ENCODE measurements at places on chromosomes 13 and 19.
A peak's percentile ranks its signal among the peaks of the same experiment; 100 is the strongest.

DNA sequence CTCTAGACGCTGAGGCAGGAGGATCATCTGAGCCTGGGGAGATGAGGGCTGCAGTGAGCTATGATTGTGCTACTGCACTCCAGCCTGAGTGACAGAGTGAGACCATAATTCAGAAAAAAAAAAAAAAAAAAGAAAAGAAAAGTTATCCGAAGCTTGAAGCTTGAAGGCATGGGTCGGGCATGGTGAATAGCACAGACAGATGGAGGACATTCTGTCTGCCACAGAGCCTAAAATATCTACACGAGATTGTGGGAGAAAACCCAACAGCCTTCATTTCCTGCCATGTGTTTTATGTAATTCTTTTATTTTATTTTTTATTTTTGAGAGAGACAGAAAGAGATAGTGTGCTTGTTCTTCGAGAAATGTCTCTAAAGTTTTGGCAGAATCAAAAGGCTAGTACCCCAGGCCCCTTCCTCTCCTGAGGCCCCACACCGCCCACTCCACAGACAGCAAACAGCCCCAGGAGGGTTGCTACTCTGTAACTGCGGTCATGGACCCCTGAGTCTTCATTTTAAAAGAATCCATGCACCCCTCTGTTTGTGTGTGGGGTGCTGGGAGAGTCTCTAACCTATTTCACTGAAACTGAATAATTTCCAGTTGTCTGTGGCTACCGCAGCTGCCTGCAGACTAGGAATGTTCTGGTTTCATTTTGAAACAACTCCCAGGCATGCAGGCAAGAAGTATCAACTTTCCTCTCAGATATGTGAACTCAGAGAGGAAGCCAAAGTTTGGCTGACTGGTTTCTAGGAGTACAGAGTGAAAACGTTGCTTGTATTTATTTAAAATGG lies 38.4 kb upstream of the RCBTB2 start:
- no peak overlapping the region for H3K4me3 ChIP-seq
- H3K27me3 ChIP-seq: no peaks in the 10 kb centered on the region
- peak overlapping the region; percentile 42 for H3K27ac ChIP-seq
- peaks cover 3% of the 10 kb centered on the region for H3K4me1 ChIP-seq
- DNase-seq: no peak

- peaks cover 63% of the 10 kb centered on the region for H3K36me3 ChIP-seq
- H3K27ac ChIP-seq: no peak overlapping the region
- H3K4me3 ChIP-seq: no peak overlapping the region
- H3K4me1 ChIP-seq: peaks cover 26% of the 10 kb centered on the region
- H3K27me3 ChIP-seq: no peaks in the 10 kb centered on the region
Observed at GRCh38 chr13:29515372-29515771, 80.1 kb downstream of the SLC7A1 start.

DNA sequence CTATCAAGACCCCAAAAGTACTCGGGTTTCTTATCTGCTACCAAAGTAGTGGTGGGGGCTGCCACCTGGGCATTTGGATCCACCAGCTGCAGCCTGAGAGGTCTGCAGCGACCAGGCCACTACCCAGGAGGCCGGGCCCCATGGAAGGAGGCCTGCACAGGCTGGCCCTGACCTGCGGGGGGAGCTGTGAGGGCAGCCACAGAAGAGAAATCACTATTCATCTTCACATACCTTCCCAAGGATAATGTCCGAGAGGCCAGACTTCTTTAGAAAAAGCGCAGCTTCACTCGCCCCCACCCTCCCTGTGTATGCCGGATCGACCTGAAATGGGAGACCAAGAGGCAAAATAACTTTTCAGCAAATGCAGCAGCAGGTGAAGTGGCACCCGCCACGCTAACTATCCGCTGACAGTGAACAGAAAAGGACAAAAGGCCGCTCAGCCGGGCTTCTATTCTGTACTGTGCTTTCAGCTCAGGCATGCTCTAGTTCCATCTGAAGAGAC lies 30.1 kb downstream of the EPS15L1 start:
- peaks cover 19% of the 10 kb centered on the region for H3K4me1 ChIP-seq
- no peaks in the 10 kb centered on the region for H3K27me3 ChIP-seq
- peak; percentile 66 for DNase-seq
- H3K27ac ChIP-seq: no peak overlapping the region
- peaks cover 8% of the 10 kb centered on the region for H3K36me3 ChIP-seq
- no peak overlapping the region for H3K4me3 ChIP-seq

- H3K4me1 ChIP-seq: no peaks in the 10 kb centered on the region
- no peaks in the 10 kb centered on the region for H3K36me3 ChIP-seq
Observed at GRCh38 chr19:49701271-49701786, 10.4 kb downstream of the CPT1C start.

DNA sequence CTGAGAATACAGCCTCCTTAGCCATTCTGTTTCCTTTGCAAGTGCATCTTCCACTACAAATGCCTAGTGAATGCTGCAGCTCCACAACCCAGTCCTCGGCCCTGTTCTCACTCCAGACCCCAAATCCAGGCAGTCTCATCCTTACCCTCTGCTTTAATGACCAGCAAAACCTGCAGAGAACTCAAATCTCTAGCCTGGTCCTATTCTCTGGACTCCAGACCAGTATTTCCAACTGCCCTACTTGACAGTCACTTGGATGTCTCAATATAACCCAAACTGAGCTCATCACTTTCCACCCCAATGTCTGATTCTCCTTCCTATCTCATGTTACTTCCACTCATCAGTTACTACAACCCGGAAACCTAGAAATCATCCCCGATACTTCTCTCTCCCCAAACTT lies 2.6 kb upstream of the EBPL start:
- no peak overlapping the region for H3K27ac ChIP-seq
- H3K36me3 ChIP-seq: peaks cover 3% of the 10 kb centered on the region
- H3K4me1 ChIP-seq: peaks cover 1% of the 10 kb centered on the region
- no peak overlapping the region for H3K4me3 ChIP-seq
- H3K27me3 ChIP-seq: no peaks in the 10 kb centered on the region

GRCh38 chr19:1908364-1908678 lies 3.1 kb downstream of the ADAT3 start:
- no peak overlapping the region for H3K4me3 ChIP-seq
- no peak for DNase-seq
- H3K27ac ChIP-seq: no peak overlapping the region
- no peaks in the 10 kb centered on the region for H3K27me3 ChIP-seq
- peaks cover 36% of the 10 kb centered on the region for H3K4me1 ChIP-seq
- H3K36me3 ChIP-seq: peaks cover 26% of the 10 kb centered on the region

GRCh38 chr19:55189403-55189835 lies 9.3 kb upstream of the SYT5 start:
- H3K36me3 ChIP-seq: no peaks in the 10 kb centered on the region
- no peaks in the 10 kb centered on the region for H3K4me1 ChIP-seq

- H3K4me1 ChIP-seq: no peaks in the 10 kb centered on the region
- DNase-seq: no peak
- no peaks in the 10 kb centered on the region for H3K36me3 ChIP-seq
- no peaks in the 10 kb centered on the region for H3K27me3 ChIP-seq
Observed at GRCh38 chr13:80011448-80012212, 329.3 kb downstream of the SPRY2 start.

DNA sequence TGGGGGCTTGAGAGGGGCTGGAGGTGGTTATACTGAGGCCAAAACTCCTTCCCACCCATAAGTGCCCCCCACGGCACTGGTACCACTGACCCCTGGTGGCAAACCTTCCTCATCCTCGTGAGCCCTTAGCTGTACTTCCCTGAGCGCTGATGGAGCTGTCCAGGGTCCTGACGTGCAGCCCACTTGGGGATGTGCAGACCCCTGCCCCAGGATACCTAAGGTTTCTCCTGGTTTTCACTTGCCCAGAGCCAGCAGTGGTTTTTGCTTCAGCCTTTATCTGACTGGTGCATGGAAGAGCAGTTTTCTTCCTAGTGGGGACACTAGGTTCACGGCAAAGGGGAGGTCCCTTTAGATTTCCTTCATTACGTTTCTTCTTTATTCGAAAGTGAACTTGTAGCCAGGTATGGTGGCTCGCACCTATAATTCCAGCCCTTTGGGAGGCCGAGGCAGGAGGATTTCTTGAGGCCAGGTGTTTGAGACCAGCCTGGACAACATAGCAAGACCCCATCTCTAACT lies 28.7 kb upstream of the KCTD15 start:
- DNase-seq: peak; percentile 44
- H3K4me1 ChIP-seq: no peaks in the 10 kb centered on the region
- H3K4me3 ChIP-seq: no peak overlapping the region
- H3K27ac ChIP-seq: no peak overlapping the region

DNA sequence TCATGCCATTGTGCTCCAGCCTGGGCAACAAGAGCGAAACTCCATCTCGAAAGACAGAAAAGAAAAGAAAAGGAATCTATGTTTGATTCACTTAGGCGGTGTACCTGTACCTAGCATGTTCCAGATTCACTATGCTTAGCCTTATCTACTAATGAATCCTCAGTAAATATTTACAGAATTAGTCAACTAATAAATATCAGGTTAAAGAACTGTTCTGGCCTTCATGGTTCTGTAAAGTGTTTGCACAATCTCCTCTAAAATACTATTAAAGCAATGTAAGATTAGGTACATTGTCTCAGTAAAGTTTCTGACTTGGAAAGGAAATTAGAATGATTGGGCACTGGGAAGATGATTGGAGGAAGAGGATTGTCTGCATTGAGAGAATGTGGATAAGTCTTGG lies 2770.4 kb downstream of the PCDH9 start:
- no peak overlapping the region for H3K4me3 ChIP-seq
- H3K27me3 ChIP-seq: no peaks in the 10 kb centered on the region
- H3K36me3 ChIP-seq: no peaks in the 10 kb centered on the region
- H3K27ac ChIP-seq: no peak overlapping the region
- no peak for DNase-seq

- no peaks in the 10 kb centered on the region for H3K4me1 ChIP-seq
- H3K4me3 ChIP-seq: no peak overlapping the region
- H3K36me3 ChIP-seq: no peaks in the 10 kb centered on the region
- no peak overlapping the region for H3K27ac ChIP-seq
Observed at GRCh38 chr19:47310819-47311218, 1.2 kb downstream of the C5AR1 start.

DNA sequence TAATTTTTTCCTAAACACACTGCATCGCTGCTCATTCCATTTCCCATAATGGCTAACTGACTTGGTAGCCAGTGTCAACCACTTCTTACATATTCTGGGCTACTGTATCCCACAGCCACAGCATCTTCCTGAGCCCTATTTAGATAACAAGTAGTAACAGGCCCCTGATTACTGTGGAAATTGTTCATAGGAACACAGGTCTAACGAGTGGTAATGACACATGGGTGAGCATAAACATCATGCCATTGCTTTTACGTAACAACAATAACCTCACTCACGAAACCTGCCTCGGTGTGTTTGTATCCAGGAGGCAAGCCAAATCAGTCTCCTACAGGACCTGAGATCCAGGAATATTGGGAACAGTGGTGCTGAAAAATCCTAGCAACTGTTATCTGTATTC lies 438.6 kb downstream of the KLF5 start:
- H3K4me3 ChIP-seq: no peak overlapping the region
- DNase-seq: no peak
- no peak overlapping the region for H3K27ac ChIP-seq
- no peaks in the 10 kb centered on the region for H3K36me3 ChIP-seq
- H3K27me3 ChIP-seq: no peaks in the 10 kb centered on the region

DNA sequence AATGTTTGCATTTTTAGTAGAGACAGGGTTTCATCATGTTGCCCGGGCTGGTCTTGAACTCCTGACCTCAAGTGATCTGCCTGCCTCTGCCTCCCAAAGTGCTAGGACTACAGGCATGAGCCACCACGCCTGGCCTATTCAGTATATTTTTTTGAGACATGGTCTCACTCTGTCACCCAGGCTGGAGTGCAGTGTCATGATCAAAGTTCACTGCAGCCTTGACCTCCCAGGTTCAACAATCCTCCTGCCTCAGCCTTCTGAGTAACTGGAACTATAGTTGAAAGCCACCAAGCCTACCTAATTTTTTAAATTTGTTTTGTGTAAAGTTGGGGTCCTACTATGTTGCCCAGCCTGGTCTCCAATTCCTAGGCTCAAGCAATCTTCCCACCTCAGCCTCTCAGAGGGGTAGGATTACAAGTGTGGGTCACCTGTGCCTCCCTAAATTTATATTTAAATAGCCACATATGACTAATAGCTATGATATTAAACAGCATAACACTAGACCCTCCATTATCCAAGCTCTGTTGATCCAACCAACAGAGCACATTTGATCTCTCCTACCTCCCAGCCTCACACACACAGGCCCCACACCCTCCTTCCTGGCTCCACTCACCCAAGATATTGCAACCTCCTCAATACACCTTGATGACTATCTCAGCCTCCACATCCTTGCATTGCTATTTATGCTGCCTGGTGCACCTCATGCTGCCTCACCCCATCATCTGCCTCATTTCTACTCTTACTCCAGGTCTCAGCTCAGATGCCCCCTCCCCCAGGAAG lies 2.1 kb upstream of the CEACAM19 start:
- DNase-seq: no peak
- H3K27me3 ChIP-seq: no peaks in the 10 kb centered on the region
- H3K36me3 ChIP-seq: no peaks in the 10 kb centered on the region
- H3K4me1 ChIP-seq: peaks cover 6% of the 10 kb centered on the region

GRCh38 chr13:20977394-20977793 lies 74.8 kb upstream of the XPO4 start:
- no peak for DNase-seq
- H3K36me3 ChIP-seq: peaks cover 38% of the 10 kb centered on the region
- H3K4me1 ChIP-seq: peaks cover 5% of the 10 kb centered on the region
- H3K4me3 ChIP-seq: no peak overlapping the region
- no peak overlapping the region for H3K27ac ChIP-seq
- no peaks in the 10 kb centered on the region for H3K27me3 ChIP-seq

- H3K4me3 ChIP-seq: no peak overlapping the region
- H3K4me1 ChIP-seq: peaks cover 2% of the 10 kb centered on the region
- H3K27me3 ChIP-seq: no peaks in the 10 kb centered on the region
- DNase-seq: no peak
Observed at GRCh38 chr13:95607366-95607765, 37.1 kb downstream of the DZIP1 start.

DNA sequence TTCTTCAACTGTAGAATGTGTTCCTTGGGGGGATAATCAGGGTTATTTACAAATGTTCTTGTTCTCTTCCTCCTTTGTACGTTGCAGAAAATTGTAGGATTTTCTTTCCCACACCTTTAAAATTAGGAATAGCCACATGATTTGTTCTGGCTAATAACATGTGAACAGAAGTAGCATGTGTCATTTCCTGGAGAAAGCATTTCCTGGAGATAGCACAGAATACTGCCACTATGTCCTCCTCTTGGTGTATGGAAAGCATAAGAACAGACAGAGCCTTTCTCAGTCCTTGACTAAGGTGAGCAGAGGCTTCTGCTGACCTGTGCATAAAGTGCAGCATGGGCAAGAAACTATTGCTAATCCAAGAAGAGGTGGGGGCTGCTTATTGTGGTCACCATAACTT lies 101.8 kb downstream of the FAM216B start:
- H3K36me3 ChIP-seq: peaks cover 5% of the 10 kb centered on the region
- H3K4me1 ChIP-seq: peaks cover 3% of the 10 kb centered on the region
- H3K27me3 ChIP-seq: no peaks in the 10 kb centered on the region
- H3K4me3 ChIP-seq: no peak overlapping the region
- peak overlapping the region; percentile 49 for H3K27ac ChIP-seq
